ENCODE measurements at places on chromosomes 4 and X.

- no peak for DNase-seq
Observed at GRCh38 chr4:123510221-123510620, 113.6 kb downstream of the SPRY1 start.

DNA sequence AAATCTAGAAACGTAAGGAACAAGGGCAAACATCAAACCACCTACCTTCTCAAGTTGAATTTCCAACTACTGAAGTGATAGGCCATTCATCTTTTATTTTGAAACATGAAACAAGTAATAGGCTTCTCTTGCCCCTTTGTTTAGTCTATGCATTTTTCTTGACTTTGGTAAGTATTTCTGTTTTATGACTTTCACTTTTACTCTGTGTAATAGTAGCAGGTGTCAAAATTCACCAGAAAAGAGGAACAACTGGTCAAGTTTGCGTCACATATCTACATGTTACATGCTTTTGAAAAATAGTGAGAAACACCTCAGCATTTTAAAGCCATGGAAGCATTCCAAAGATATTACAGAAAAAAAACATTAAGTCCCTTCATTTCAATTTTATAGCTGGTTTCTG, 157.1 kb upstream of the FTHL17 start:
- DNase-seq = no peak

GRCh38 chrX:111129921-111130320, 33.9 kb downstream of the PAK3 start:
- no peak for DNase-seq

GRCh38 chrX:103220511-103221323, 5.8 kb downstream of the BEX4 start:
- DNase-seq = no peak

DNA sequence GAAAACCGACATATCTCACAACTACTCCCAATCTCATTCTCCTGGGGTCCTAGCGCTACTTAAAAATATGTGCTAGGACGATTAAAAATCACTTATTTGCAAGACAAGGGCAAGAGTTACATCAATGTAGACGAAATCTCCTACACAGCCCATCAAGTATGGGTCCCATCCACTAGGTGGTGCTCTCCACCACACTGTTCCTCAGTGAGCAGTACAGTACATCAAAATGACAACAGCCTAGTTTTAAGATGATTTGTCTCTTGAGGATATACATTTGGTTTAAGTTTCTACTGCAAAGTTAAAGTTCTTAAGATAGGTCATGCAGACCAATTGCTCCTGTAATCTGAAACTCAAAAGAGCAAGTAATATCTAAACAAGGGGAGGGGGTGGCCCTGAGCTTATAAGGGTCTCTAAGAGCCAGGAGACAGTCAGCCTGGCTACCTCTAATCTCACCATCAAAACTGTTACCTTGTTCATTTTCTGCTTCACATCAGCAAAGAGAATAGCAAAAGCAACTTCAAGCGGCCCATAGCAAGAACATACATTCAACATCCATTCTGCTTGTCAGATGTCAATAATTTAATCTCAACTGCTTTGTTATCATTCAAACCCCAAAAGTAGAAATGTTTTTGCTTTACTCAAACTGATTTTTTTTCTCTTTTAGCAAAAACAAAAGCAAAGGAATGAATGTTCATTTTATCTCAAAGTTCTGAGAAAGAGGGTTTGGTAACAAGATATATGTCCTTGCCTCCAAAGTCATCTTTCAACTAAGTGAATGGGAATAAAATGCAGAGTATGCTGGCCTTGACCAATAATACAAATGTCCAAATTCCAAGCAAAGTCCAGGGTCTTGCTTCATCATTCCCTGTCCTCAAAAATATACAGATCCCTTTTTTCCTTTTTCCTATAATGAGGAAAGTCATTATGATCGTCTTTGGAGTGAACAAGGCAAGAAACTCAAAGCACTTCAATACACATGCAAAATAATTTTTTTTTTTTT, 53.1 kb downstream of the STX18 start:
- peak; percentile 87 for DNase-seq

GRCh38 chr4:159097785-159098184, 5.1 kb upstream of the RAPGEF2 start:
- peak; percentile 11 for DNase-seq

- DNase-seq = no peak
Observed at GRCh38 chrX:132277953-132278614, 58.8 kb upstream of the RAP2C start.

DNA sequence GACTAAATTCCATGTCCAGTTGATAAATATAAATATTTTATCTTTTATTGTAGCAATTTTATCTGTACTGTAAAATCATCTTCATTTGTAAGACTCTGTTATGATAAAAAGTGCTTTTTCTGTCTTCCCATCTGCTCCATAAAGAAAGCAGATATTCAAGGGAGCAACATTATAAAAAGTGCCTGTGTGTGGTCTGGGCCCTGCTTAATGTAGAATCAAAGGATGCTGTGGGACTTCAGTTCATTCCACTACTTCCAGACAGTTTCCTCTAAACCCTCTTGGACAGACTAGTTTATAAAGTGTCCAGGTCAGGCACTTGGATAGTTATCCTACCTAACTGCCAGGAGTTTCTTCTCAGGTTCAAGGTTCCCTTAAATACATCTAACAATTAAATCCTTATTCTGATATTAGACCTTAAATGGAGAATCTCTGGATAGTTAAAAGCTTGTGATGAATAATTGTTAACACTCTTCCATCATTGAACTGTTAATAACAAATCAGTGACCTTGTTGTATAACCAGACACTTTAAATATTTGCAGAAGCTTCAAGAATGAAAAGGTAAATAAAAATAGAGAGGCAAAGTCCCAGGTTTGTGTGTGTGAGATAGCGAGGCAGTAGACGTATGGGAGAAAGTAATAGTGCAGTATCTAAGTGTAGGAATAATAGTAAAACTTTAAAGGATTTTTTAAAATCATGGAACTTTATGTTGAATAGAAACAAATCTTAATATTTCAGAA, 237.5 kb upstream of the CTSO start:
- no peak for DNase-seq

DNA sequence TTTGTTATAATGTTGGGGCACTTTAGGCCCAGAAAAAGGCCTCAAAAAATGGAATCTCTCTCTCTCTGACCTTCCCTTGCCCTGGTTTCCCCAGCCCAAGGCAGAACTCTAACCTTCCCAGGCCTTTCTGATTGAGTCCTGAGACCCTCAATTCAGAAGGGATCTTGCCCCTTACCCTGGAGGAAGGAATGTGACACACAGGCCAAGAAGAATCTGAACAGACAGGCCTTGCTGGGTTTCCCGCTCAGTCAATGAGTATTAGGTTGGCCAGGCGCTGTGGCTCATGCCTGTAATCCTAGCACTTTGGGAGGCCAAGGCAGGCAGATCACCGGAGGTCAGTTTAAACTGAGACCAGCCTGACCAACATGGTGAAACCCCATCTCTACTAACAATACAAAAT, 27.6 kb downstream of the ELOVL6 start:
- no peak for DNase-seq

GRCh38 chr4:37561196-37561802, 124.9 kb downstream of the RELL1 start:
- no peak for DNase-seq

DNA sequence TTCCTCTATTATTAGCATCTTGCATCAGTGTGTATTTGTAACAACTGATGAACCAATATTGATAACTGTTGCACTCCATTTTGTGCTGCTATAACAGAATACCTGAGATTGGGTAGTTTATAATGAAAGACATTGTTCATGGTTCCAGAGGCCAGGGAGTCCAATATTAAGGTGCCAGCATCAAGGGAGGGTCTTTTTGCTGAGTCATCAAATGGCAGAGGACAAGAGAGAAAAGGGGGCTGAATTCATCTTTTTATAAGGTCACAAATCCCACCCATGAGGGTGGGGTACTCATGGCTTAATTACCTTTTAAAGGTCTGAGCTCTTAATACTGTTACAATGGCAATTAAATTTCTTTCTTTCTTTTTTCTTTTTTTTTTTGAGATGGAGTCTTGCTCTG, 7.2 kb downstream of the MYOZ2 start:
- no peak for DNase-seq

DNA sequence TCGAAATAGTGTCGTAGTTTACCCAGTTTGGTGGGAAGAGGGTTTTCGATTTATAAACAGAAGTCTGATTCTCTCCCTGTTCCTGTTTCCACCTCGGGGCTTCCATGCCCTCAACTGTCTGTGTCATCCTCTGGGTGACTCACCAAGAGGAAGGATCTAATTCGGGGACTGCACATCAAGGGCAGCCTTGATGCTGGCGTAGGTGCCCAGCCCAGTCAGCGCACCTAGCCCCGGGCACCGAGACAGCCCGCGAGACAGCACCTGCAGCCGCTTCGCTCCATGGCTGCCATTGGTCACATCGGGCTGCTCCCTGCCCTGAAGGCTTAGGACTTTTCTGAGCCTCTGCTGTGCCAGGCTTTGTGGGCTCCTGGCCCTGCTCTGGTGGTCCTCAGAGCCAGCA, 7.7 kb downstream of the ABCD1 start:
- DNase-seq = no peak

DNA sequence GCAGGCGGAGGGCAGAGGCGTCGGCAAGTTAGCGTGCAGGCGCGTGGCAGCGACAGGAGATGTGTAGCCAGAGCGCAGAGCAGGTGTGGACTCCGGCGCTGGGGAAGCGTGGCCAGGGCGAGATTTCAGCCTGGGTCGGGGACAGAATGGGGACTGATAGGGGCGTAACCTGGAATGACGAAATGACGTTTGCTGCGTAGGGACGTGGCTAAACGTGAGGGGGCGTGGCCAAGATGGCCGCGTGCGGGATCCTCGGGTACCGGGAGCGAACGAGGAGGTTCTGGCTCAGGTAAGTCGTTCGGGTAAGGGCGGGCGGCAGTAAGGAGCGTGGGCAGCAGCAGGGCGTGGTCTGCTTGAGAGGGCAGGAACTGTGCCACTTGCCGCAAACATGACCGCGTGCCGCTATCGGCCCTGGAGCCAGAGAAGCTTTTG, 10.9 kb upstream of the CLTRN start:
- peak; percentile 92 for DNase-seq
